ENCODE measurements at places on chromosomes 5 and 9. TPM values are rescaled to one million over a fixed set of nuclear protein-coding genes. Genes with fewer than 3 reads are reported as not detected.

The PKD2L2 gene
- not detected for total RNA-seq

GRCh38 chr9:114034661-114035062, 43.4 kb downstream of the AMBP start:
- no peaks in the 10 kb centered on the region for H3K36me3 ChIP-seq
- no peak overlapping the region for H3K4me3 ChIP-seq
- no peak overlapping the region for H3K27ac ChIP-seq
- no peak for DNase-seq

DNA sequence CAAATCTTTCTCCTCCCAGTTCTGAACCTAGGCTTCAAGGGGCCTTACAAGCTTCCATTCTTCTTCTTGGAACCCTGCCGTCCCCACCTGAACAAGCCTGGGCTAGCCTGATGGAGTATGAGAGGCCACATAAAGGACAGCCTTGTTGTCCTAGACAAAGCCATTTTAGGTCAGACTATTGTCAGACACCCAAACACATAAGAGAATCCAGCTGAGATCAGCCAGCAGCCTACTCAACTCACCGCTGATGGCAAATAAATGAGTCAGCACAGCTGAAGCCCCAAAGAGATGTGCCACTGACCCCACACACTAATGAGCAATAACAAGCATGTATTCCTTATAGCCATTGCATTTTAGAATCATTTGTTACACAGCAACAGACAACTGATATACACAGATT, 33.8 kb downstream of the SVEP1 start:
- H3K4me1 ChIP-seq: peaks cover 8% of the 10 kb centered on the region
- H3K27me3 ChIP-seq: no peaks in the 10 kb centered on the region
- no peak for DNase-seq
- H3K4me3 ChIP-seq: no peak overlapping the region
- H3K36me3 ChIP-seq: no peaks in the 10 kb centered on the region
- H3K27ac ChIP-seq: no peak overlapping the region

DNA sequence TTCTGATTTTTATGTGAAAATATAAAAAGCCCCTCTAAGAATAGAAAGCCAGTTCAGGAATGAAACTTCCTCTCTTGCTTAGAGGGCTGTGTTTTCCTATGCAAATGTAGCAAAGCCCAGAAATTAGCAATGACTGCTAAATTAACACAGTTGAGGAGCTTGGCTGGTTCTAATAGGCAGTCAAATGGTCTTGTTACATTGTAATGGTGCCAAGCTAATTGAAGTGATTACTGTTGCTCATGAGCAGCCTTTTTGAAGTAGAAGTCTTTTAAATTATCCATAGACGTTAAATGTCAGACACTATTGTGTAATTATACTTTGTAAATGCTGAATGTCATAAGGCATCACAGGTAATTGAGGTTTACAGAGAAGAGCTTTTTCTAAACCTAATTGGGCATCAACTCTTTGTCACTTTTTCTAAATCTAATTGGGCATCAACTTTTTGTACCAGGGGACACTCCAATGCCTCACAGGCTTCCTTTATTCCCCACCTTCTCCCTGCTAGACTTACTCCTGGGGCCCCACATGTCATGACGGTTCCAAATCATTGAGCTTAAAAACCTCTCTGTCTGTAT, 229.1 kb downstream of the PSAT1 start:
- no peaks in the 10 kb centered on the region for H3K36me3 ChIP-seq
- no peaks in the 10 kb centered on the region for H3K27me3 ChIP-seq
- no peak for DNase-seq
- no peak overlapping the region for H3K4me3 ChIP-seq
- no peak overlapping the region for H3K27ac ChIP-seq

- no peak for DNase-seq
- H3K27ac ChIP-seq: no peak overlapping the region
- H3K4me1 ChIP-seq: peaks cover 58% of the 10 kb centered on the region
- no peaks in the 10 kb centered on the region for H3K27me3 ChIP-seq
- H3K36me3 ChIP-seq: no peaks in the 10 kb centered on the region
Measured at GRCh38 chr5:124744170-124744971, 2.1 kb downstream of the ZNF608 start.

GRCh38 chr5:33309068-33309467, 131.7 kb upstream of the TARS1 start:
- H3K4me1 ChIP-seq: peaks cover 16% of the 10 kb centered on the region
- no peak overlapping the region for H3K27ac ChIP-seq
- no peaks in the 10 kb centered on the region for H3K36me3 ChIP-seq
- DNase-seq: no peak
- no peak overlapping the region for H3K4me3 ChIP-seq

- no peaks in the 10 kb centered on the region for H3K27me3 ChIP-seq
- DNase-seq: peak; percentile 58
- H3K27ac ChIP-seq: no peak overlapping the region
- H3K36me3 ChIP-seq: no peaks in the 10 kb centered on the region
Measured at GRCh38 chr9:135480071-135480939, 723 bp downstream of the PPP1R26 start.

The CTSV gene
- total RNA-seq: 110 TPM

DNA sequence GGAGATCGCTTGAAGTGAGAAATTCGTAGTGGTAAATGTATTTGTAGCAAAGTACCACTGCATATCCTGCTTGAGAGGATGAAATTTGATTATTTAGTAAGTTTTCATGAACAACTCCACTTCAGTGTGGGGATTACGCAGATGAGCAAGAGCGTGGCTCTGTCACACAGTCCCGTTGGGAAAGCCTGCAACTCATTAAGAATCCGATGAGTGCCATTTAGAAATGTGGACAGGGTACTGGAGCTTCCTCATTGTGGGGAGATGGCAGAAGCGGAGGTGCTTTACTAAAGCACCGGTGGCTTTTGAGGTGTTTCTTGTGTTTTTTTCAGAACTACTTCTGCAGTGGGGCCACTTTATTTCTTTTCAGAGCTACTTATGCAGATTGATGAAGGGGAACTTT, 1.4 kb downstream of the TJP2 start:
- no peaks in the 10 kb centered on the region for H3K4me1 ChIP-seq
- DNase-seq: no peak

The NUDT12 gene
- total RNA-seq: 12.3 TPM

GRCh38 chr9:109908459-109909390, 128.7 kb downstream of the PALM2AKAP2 start:
- H3K27ac ChIP-seq: no peak overlapping the region
- no peaks in the 10 kb centered on the region for H3K4me1 ChIP-seq
- no peak overlapping the region for H3K4me3 ChIP-seq
- DNase-seq: no peak

- no peaks in the 10 kb centered on the region for H3K4me1 ChIP-seq
- H3K27me3 ChIP-seq: no peaks in the 10 kb centered on the region
- no peak within 1 kb of the TSS for H3K4me3 ChIP-seq
- no peak within 1 kb of the TSS for H3K27ac ChIP-seq
Measured at GRCh38 chr5:15499528-15500324, at the start of gene FBXL7. Gene FBXL7, plus strand, starts transcription at chr5:15500180.

The ADAMTS2 gene
- total RNA-seq: 0.05 TPM

DNA sequence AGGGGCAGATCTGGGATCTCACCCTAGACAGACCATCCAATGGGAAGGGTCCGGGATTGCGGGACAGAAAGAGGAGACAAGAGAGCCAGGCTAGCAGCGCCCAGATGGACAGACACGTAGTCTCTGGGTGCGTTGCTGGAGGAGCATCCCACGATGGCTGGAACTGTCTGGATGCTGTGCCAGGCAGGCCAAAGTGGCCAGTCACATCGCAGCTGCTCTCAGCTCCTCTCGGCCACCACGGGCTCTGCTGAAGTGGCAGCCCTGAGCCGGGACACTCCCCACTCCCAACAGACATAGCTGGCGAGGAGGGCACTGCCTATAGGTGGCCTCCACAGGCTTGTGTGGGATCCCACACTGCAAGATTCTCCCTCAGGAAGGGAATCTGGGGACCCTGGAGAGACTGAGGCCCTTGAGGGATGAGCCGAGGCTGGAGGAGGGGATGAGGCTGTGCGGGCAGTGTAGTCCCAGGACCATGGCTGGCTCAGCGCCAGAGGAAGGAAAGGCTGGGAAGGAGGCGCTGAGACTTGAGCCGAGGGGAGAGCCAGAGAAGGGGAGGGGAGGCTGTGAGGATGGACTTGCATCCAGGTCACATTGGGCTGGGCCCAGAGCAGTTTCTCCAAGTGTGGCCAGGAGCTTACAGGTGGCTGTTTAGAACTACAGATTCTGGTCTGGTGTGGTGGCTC, 10.3 kb upstream of the WDR5 start:
- H3K4me3 ChIP-seq: no peak overlapping the region
- H3K36me3 ChIP-seq: no peaks in the 10 kb centered on the region
- H3K27me3 ChIP-seq: no peaks in the 10 kb centered on the region
- peaks cover 7% of the 10 kb centered on the region for H3K4me1 ChIP-seq
- DNase-seq: no peak

GRCh38 chr5:132474881-132475496, 15.6 kb downstream of the IRF1 start:
- no peaks in the 10 kb centered on the region for H3K27me3 ChIP-seq
- H3K27ac ChIP-seq: peak overlapping the region; percentile 7
- H3K4me1 ChIP-seq: peaks cover 60% of the 10 kb centered on the region
- no peak for DNase-seq
- H3K4me3 ChIP-seq: no peak overlapping the region

GRCh38 chr5:102678267-102679058, 76.6 kb upstream of the PAM start:
- no peaks in the 10 kb centered on the region for H3K36me3 ChIP-seq
- H3K27ac ChIP-seq: no peak overlapping the region
- no peaks in the 10 kb centered on the region for H3K4me1 ChIP-seq
- no peak for DNase-seq

GRCh38 chr9:92986176-92987119, 39.1 kb downstream of the FGD3 start:
- no peak for DNase-seq
- H3K4me3 ChIP-seq: no peak overlapping the region

The PCDHB9 gene
- total RNA-seq: not detected

The DMRT3 gene
- not detected for total RNA-seq

- no peaks in the 10 kb centered on the region for H3K4me1 ChIP-seq
- no peaks in the 10 kb centered on the region for H3K27me3 ChIP-seq
- no peak for DNase-seq
- no peak overlapping the region for H3K27ac ChIP-seq
- H3K36me3 ChIP-seq: no peaks in the 10 kb centered on the region
Measured at GRCh38 chr5:77876862-77877502, 100.8 kb upstream of the TBCA start.

The GNA14 gene
- not detected for total RNA-seq

GRCh38 chr9:99057665-99058625, 47.0 kb upstream of the TGFBR1 start:
- no peaks in the 10 kb centered on the region for H3K36me3 ChIP-seq
- no peak overlapping the region for H3K27ac ChIP-seq
- H3K4me1 ChIP-seq: no peaks in the 10 kb centered on the region
- DNase-seq: no peak
- no peak overlapping the region for H3K4me3 ChIP-seq
- no peaks in the 10 kb centered on the region for H3K27me3 ChIP-seq

The HRCT1 gene
- total RNA-seq: not detected

GRCh38 chr5:3601061-3601710, 5.6 kb downstream of the IRX1 start:
- no peaks in the 10 kb centered on the region for H3K36me3 ChIP-seq
- H3K27ac ChIP-seq: no peak overlapping the region
- no peak for DNase-seq
- H3K4me1 ChIP-seq: no peaks in the 10 kb centered on the region

DNA sequence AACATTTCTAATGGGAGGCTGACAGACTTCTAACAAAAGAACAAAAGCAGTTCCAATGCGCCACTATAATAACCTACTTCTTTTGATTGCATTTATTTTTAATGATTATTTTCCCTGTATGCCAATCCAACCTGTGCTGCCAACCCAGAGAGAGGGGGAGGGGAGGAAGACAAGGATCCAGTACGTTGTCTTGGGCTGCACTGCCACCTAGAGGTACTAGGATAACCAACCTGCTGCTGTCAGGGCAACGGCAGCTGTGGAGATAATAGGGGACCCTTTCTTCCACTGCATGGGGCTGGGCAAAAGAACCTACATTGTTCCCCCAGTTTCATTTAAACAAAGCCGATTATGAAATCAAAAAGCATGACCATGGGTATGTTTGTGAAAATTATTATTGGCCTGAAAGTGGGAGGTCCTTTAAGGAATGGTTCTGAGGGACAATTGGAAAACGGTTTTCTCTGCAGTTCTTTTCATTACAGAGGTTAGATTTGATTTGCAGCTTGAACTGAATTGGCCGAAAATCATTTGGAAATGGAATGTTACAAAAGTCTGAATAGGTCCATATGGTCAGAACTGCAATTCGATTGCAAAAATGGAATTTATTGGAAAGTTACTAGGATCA, 101.3 kb downstream of the RASEF start:
- H3K4me3 ChIP-seq: no peak overlapping the region
- H3K27me3 ChIP-seq: no peaks in the 10 kb centered on the region
- no peak overlapping the region for H3K27ac ChIP-seq
- no peaks in the 10 kb centered on the region for H3K4me1 ChIP-seq

The AK8 gene
- 1.0 TPM for total RNA-seq

DNA sequence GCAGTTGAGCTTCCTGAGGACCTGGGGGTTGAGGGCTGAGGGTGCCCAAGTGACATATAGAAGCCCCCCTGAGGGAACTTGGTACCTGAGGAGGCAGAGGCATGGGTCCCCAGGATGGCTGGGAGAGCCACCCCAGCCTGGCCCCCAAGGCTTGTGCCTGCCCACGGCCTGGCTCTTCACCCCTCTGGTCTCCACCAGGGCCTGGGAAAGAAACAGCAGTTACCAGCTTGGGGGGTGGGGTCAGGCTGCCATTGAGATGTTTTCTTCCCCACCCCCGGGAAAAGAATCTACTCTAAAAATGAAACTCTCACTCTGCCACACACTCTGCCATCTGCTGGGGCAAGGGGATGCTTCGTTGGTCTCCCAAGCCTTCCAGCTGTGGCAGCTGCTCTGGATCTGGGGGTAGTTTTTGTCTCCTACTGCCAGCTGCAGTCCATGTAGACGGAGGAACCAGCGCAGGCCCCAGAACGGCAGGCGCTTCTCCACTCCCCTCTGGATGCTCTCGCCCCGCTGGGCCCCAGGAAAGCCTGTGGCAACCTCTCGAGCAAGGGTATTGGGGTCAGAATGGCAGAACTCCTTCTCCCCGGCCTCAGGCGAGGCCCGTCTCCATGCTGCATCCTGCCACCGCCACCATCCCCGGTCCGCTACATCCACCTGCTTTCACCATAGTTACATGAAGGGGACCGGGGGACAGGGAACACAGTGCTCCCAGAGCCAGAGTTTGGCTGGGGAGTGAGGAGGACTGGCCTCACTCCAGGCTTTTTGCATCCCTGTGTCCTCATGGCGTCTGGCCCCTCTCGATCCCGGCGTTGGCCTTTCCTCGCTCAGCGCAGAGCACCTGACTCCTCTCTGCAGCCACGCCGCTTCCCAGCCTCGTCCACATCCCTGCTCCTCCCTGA, 123.5 kb downstream of the DAB2IP start:
- no peaks in the 10 kb centered on the region for H3K27me3 ChIP-seq
- no peak overlapping the region for H3K4me3 ChIP-seq
- H3K36me3 ChIP-seq: no peaks in the 10 kb centered on the region
- no peaks in the 10 kb centered on the region for H3K4me1 ChIP-seq

- no peaks in the 10 kb centered on the region for H3K36me3 ChIP-seq
- H3K27me3 ChIP-seq: no peaks in the 10 kb centered on the region
- peak; percentile 61 for DNase-seq
Measured at GRCh38 chr5:139709582-139710318, 61.6 kb downstream of the CXXC5 start.

GRCh38 chr5:114362197-114362976, 517 bp downstream of the KCNN2 start:
- no peaks in the 10 kb centered on the region for H3K4me1 ChIP-seq
- no peaks in the 10 kb centered on the region for H3K27me3 ChIP-seq
- H3K4me3 ChIP-seq: peak overlapping the region; percentile 35
- no peaks in the 10 kb centered on the region for H3K36me3 ChIP-seq
- no peak overlapping the region for H3K27ac ChIP-seq
- DNase-seq: no peak

The NR4A3 gene
- 0.39 TPM for total RNA-seq

Measured in Caco-2 (cell line).